Activated CD4-positive, alpha-beta T cell treated with anti-CD3 and anti-CD28 coated beads, Interleukin-2, Interleukin-6, amounts not matched to agents 100 ng/mL and 50 ng/mL, durations not matched to agents 16 hours and 8 hours (primary cell): ENCODE measurements at places on chromosomes 5 and 9.

GRCh38 chr5:42531611-42532010 lies 108.4 kb downstream of the GHR start:
- no peak for DNase-seq

DNA sequence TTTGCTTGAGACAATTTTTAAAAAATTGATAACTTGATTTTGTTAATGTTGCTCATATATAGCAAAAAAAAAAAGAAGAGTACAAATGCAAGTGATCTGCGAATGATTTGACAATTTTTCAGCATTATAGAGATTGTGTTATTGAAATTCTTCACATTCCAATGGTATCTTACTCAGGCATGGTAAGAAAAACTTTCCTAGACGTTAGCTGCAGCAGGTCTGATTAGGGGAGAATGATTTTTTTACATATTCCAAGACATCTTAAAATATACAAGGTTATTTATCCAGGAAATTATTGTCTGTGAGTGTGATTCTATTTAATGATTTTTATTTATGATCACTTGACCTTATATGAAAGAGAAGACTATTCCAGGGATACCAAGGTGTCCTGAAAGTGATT lies 361.9 kb downstream of the MAT2B start:
- DNase-seq, result no peak

- no peak for DNase-seq
Measured at GRCh38 chr9:83714329-83714728, 6.6 kb upstream of the UBQLN1 start.

- DNase-seq, result no peak
Measured at GRCh38 chr5:18323891-18324290, 689.6 kb downstream of the TAF11L14 start.

GRCh38 chr5:75656311-75657003 lies 45.2 kb downstream of the ANKDD1B start:
- no peak for DNase-seq

DNA sequence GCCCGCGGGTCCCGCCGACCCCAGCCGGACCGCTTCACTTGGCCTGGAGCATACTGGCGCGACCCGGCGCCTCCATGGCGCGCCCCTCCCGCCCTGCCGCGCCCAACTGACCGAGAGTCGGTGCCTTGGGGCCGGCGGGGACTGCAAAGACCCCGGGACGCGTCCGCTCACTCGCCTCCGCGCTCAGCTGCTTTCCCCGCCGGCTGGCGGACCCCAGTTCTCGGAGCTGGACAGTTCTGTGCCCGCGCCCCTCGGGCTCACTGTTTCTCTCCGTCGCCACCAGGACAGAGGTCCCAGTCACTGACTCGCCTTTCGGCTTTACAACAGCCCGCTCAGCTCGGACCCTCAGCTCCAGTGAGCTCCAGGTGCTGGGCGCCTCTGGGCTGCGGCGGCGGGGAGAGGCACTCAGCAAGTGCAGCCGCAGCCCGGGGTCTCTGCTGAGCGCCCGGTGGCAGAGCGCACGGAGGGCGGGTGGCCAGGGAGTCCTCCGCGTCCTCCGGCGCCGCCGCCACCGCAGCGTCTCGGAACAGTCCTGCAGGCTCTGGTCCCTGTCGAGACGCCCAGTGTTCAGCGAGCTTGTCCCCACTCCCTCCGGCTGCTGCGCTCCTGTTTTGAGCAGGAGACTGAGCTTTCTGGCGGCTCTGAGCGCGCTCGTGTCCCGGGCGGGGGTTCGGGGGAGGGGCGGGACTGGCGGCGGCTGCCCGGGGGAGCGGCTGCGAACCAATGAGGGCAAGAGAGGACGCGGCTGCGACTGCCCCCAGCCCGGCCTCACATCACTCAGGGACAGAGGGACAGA lies at the start of gene SMIM32:
Gene SMIM32, minus strand, starts transcription at position 637 of the 796 bp plus-strand sequence. CDS start 638 bp downstream, outside the sequence.
- DNase-seq, result no peak
